ENCODE measurements at places on chromosomes 11 and 22. TPM values are rescaled to one million over a fixed set of nuclear protein-coding genes. Genes with fewer than 3 reads are reported as not detected.

Gene KLHL35
- total RNA-seq: not detected

Gene P4HA3
- 2.1 TPM for total RNA-seq

Gene MUC6
- not detected for total RNA-seq

DNA sequence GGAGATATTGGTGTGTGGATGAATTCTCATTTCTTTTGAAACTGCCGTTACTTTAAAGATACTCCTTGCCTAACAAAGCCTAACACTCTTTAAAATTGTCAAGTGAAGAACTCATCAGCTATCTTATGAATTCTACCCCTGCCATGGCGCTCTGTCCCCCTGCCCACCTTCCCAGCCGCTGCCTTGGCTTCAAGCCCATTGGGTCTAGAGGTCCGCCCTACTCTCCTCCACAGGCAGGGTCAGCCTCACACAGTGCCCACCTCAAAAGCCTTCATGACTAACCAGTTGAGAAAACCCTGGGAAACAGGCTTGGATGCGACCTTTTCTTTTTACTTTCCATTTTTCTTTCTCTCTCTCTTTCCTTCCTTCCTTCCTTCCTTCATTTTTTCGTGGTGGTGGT is 128.6 kb downstream of the RRAS2 start:
- DNase-seq: no peak
- no peaks in the 10 kb centered on the region for H3K27me3 ChIP-seq
- no peak overlapping the region for H3K27ac ChIP-seq
- H3K4me3 ChIP-seq: no peak overlapping the region
- H3K36me3 ChIP-seq: no peaks in the 10 kb centered on the region
- no peaks in the 10 kb centered on the region for H3K4me1 ChIP-seq

DNA sequence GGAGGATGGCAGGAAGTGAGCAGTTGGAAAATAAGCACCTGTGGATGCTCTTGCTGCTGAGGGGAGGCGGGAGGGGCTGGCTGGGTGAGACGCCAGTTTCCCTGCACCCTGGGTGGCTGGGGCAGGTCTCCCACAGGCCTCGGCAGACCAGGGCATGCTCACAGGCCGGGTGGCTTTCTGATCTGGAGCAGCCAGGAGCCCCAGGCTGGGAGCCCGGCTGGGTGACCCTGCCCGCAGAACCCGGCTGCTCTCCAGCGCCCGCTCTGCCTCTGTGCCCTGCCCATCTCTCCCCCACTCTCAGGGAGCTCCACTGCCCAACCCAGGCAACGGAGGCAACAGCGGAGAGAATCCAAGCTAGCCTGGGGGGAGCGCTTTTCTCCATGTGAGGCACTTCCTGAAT is 24.6 kb downstream of the DCPS start:
- H3K36me3 ChIP-seq: peaks cover 7% of the 10 kb centered on the region
- DNase-seq: no peak
- no peak overlapping the region for H3K4me3 ChIP-seq
- H3K27me3 ChIP-seq: no peaks in the 10 kb centered on the region
- no peak overlapping the region for H3K27ac ChIP-seq

DNA sequence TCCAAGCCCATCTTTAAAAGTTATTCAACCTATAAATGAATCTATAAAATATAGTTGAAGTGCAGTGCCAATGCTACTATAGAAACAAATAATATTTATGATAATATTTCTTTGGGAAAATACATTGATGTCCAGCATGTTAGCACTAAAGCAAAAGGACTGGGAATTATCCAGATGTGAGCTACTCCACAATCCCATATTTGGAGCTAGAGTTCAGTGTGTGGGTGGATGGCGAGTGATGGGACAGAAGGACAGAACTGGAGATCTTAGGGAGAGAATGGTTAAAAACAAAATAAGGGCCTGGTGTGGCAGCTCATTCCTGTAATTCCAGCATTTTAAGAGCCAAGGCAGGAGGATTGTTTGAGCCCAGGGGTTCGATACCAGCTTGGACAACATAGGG is 216.8 kb downstream of the TMEM135 start:
- no peak overlapping the region for H3K4me3 ChIP-seq
- no peaks in the 10 kb centered on the region for H3K36me3 ChIP-seq
- H3K27ac ChIP-seq: peak overlapping the region; percentile 34
- no peaks in the 10 kb centered on the region for H3K27me3 ChIP-seq
- no peak for DNase-seq

- no peaks in the 10 kb centered on the region for H3K4me1 ChIP-seq
- DNase-seq: peak; percentile 56
- no peak overlapping the region for H3K4me3 ChIP-seq
- no peaks in the 10 kb centered on the region for H3K27me3 ChIP-seq
- no peak overlapping the region for H3K27ac ChIP-seq
- H3K36me3 ChIP-seq: no peaks in the 10 kb centered on the region
These were observed 441.1 kb downstream of the TBC1D22A start for GRCh38 chr22:47203554-47203991.

GRCh38 chr11:72975778-72976521 is 161.7 kb downstream of the ATG16L2 start:
- H3K36me3 ChIP-seq: no peaks in the 10 kb centered on the region
- H3K27ac ChIP-seq: peak overlapping the region; percentile 63
- H3K27me3 ChIP-seq: no peaks in the 10 kb centered on the region
